ENCODE measurements at places on chromosomes 1 and 21.

- DNase-seq, result no peak
Measured at GRCh38 chr1:28530456-28530855, 22.4 kb upstream of the TRNAU1AP start.

DNA sequence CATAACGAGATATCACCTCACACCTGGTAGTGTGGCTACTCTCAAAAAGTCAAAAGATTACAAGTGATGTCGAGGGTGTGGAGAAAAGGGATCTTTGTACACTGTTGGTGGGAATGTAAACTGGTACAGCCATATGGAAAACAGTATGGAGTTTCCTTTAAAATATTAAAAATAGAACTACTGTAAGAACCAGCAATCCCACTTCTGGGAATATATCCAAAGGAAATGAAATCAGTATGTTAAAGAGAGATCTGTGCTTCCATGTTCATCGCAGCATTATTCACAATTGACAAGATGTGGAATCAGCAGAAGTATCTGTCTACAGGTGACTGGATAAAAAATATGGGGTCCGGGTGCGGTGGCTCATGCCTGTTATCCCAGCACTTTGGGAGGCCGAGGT, 7.6 kb upstream of the PIK3C2B start:
- DNase-seq, result no peak

- DNase-seq, result no peak
Measured at GRCh38 chr1:121522061-121522759, 337.4 kb downstream of the SRGAP2C start.

DNA sequence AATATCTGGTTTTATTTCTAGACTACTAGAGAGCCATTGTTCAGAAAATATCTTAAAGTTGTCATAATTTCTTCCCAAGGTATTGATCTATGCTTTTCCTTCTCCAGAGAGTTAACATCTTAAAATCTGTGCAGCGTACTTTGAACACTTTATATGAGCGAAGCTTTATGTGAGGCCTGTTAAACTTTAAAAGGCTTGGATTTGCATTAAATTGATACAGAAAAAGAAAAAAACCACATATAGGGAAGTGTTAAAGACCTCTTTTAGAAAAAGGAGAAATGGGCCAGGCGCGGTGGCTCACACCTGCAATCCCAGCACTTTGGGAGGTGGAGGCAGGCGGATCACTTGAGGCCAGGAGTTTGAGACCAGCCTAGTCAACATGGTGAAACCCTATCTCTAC, 59.2 kb upstream of the MORC3 start:
- no peak for DNase-seq
